ENCODE measurements at places on chromosomes 5 and 9.

DNA sequence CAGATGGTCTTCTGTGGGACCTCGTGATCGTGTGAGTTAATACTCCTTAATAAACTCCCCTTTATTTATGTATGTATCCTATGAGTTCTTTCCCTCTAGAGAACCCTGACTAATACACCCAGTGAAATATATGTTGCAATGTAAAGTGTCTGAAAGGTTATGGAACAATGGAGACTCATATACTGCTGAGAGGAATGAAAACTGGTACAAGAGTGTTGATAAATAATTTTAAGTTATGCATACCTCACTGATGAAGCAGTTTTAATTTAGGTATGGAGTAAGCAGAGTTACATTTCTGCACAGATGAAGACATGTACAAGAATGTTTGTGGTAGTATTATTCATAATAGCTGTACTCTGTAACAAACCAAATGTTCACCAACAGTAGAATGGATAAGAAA lies 438.3 kb downstream of the TAF11L14 start:
- no peak for DNase-seq

DNA sequence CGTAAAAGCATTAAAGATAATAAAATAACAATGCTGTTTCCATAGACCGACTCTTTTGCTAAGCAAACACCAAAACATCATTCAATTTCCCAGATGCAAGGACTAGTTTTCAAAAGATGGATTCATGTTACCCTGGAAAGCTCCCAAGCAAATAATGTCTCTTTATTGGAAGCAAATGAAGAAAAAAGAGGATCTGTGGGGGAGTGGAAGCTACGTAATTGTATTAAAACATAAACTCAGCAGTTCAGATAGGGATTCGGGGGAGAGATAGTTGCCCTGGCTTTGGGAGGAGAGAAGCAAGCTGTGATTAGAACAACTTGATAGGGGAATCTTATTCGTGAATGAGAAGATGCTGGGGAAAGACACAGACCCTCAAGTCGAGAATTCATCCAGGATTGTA lies 491.0 kb upstream of the CLINT1 start:
- DNase-seq: no peak

- no peak for DNase-seq
Observed at GRCh38 chr5:59287361-59287760, 606.2 kb downstream of the PDE4D start.

GRCh38 chr5:67578011-67578410 lies 381.4 kb upstream of the CD180 start:
- DNase-seq: no peak

GRCh38 chr5:149035372-149035790 lies 27.5 kb downstream of the SH3TC2 start:
- peak; percentile 70 for DNase-seq

DNA sequence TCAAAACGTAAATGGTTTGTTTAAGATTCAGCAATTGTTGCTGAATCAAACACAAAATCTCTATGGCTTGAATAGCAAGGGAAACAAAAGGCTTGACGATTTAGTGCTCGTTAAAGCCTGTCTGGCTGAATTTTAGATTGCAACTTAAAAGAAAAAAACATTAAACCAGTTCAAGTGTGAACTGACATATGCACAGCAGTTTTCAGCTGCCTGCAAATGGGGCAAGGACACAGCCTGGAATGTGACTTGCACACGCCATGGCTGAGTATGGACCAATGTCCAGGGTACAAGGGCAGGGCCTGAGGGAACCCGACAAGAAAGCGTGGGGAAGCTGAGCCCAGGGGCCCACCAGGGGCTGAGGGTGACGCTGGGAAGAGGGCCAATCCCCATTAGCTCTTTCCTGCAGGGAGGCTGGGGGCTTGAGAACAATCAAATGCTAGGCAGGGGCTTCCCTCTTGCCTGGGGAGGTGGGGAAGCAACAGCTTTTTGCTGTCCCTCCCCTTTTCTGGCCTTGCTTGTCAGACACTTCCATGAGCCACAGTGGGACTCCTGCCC lies 89.6 kb upstream of the LRRTM2 start:
- no peak for DNase-seq

GRCh38 chr9:104118916-104119315 lies 24.8 kb downstream of the SMC2 start:
- no peak for DNase-seq

GRCh38 chr5:170286386-170286925 lies 11.1 kb downstream of the LCP2 start:
- DNase-seq: no peak

DNA sequence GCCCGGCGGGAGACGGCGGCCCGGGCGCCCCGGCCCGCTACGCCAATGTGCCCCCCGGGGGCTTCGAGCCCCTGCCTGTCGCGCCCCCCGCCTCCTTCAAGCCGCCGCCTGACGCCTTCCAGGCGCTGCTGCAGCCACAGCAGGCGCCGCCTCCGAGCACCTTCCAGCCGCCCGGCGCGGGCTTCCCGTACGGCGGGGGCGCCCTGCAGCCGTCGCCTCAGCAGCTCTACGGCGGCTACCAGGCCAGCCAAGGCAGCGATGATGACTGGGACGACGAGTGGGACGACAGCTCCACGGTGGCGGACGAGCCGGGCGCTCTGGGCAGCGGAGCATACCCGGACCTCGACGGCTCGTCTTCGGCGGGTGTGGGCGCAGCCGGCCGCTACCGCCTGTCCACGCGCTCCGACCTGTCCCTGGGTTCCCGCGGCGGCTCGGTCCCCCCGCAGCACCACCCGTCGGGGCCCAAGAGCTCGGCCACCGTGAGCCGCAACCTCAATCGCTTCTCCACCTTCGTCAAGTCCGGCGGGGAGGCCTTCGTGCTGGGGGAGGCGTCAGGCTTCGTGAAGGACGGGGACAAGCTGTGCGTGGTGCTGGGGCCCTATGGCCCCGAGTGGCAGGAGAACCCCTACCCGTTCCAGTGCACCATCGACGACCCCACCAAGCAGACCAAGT lies 723 bp downstream of the SNX18 start:
- DNase-seq: peak; percentile 57

GRCh38 chr9:128916204-128916603 lies 4.6 kb upstream of the PHYHD1 start:
- no peak for DNase-seq

DNA sequence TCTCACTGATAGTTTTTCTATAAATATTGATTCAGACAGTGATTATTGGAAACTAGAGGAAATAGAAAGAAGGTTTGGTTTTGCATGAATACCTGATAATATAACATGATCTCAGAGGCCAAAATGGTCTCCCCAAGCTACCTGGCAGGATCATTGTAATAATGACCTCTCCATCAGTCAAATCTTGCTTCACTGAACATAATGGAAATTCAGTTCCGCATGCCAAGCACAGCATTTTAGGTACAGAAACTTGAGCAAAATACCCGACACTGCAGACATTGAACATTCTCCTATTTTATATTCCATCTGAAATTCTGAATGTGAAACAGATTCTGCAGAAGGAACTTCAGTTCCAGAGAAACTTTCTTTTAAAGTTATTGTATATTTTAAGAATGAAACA lies 9.1 kb upstream of the TBC1D2 start:
- DNase-seq: no peak

DNA sequence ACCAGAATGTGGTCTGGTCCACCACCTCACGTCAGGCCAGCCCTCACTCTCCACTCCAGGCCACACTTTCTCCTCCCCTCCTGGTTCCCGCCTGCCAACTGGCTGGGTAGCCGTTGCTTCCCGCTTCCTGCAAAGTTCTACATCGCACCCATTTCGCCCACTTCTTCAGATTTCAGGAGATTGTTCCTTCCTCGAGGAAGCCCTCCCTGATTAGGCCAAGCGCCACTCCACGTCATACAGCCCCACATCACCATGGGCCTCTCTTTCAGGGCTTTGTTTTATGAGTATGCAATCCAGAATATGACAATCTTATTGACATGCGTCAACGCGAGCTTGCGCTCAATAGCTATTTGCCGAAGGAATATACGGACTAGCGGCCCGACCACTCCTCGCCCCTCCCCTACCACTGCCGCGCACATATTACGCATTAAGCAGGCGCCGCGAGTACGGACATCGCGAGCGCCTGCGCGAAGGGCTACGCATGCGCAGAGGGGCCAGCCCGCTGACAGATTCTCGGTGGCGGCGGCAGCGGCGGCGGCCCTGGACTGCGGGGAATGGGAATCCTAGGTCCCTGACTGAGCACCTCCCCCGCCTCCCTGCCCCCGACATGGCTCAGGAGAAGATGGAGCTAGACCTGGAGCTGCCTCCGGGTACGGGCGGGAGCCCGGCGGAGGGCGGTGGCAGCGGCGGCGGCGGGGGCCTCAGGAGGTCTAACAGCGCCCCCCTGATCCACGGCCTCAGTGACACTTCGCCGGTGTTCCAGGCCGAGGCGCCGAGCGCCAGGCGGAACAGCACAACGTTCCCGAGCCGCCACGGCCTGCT lies 74.7 kb downstream of the PIP5K1B start:
- DNase-seq: peak; percentile 94

DNA sequence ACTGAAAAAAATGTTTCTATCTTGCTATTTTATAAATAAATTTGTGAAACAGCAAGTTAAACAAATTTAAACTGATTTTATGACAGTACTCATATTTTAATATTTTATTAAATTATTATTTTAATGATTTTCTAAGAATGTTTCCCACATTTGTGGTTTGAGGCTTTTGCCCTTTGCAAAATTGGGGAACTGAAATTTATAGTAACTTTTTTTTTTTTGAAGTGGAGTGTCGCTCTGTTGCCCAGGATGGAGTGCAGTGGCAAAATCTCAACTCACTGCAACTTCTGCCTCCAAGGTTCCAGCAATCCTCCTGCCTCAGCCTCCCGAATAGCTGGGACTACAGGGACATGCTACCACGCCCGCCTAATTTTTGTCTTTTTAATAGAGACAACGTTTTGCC lies 7.2 kb upstream of the ADGRV1 start:
- DNase-seq: no peak

- DNase-seq: no peak
Observed at GRCh38 chr5:95668728-95669127, 14.1 kb downstream of the SPATA9 start.

GRCh38 chr5:124206540-124206939 lies 539.9 kb downstream of the ZNF608 start:
- no peak for DNase-seq

GRCh38 chr5:144378681-144379080 lies 208.0 kb downstream of the KCTD16 start:
- DNase-seq: no peak

GRCh38 chr9:695252-695651 lies 146.2 kb upstream of the DMRT1 start:
- DNase-seq: no peak

GRCh38 chr9:127248241-127248640 lies 16.3 kb upstream of the GARNL3 start:
- no peak for DNase-seq

DNA sequence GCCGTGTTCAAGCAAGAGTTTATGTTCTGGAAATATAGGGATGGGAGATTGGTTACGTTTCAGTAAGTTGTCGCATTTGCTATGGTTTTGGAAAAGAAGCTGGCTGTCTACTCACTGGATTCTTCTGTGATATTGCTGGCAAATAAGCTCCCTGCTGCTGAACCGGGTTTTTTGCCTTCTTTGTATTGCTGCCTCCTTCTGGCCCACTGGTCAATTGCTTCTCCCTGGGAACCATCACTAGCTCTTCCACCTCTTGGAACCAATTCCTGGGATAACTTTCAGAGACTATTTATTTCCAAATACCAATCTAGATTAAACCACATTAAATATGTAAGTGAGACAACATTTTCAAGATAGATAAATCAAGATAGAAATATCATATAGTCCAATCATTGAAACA lies 43.0 kb downstream of the NUDT12 start:
- no peak for DNase-seq

DNA sequence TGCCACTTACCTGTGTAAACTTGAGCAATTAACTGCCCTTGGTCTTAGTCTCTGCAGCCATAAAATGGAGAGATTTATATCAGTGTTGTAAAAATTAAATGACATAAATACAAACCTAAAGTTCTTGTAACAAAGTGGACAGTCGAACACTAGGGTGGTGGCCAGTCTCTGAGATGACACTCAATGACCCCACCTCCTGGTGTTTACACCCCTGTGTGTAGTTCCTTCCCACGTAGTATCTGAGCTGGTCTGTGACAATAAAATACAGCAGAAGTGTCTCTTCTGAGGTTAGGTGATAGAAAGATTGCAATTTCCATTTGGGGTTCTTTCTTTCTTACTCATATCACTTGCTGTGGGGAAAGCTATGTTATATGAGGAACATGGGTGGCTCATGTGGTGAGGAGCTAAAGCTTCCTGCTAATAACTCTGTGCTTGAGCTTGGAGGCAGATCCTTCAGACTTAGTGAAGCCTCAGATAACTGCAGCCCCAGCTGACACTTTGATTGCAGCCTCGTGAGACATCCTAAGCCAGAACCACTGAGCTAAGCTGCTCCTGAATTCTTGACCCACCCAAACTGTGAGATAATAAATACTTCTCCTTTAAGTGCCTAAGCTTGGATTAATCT lies 173.4 kb upstream of the CHD1 start:
- DNase-seq: no peak

DNA sequence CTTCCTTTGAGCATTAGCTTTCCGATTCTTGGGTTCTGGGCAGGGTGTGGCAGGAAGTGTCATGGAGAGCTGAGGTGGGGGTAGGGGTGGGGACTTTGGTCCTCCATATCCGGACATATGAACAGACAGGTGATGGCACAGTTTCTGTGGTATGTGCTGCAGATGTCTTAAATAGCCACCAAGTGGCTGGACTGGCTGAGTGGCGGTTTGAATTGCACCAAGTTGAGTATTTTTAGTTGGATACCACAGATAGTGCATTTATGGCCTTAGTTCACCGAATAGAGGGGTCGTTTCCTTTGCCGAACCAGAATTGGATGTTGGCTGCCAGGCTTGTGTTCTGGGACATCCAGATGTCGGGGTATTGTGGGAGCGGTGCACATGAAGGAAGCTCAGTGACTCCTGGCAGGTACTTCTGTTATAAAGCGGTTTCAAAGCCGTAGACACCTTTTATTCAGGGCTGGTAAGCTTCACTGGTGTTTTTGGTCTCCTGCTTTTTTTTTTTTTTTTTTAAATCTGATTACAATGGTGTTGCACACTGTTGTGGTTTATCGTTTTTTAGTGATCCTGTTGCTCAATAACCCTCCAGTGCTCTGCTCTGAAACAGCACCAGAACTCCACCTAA lies 15.1 kb upstream of the TNFAIP8 start:
- peak; percentile 72 for DNase-seq

DNA sequence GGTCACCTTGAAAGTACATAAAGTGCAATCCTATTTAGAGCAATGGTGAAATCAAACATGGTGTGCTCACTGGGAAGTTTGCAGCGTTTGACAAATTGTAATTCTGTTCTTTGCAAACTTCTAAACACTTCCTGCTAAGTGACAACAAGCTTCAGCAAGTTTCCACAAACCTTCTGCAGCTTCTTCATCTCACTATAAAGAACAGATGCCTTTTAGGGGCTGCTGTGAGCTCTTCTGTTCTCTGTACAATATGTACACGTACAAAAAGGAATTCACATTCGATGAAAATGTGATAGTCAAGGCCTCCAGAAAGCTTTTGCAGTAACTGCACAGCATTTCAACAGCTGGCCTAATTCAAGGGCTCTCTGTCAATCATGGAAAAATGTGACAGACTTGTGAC lies 543.1 kb downstream of the CETN3 start:
- DNase-seq: no peak

GRCh38 chr9:4666042-4666699 lies at the start of gene SPATA6L:
SPATA6L (minus strand) TSS chr9:4666480; CDS start chr9:4666250, 230 bp downstream.
- peak; percentile 40 for DNase-seq
